NCI-H1092 (cell line): ENCODE measurements at places on chromosomes 5 and 9.
A peak's percentile ranks its signal among the peaks of the same experiment; 100 is the strongest.

DNA sequence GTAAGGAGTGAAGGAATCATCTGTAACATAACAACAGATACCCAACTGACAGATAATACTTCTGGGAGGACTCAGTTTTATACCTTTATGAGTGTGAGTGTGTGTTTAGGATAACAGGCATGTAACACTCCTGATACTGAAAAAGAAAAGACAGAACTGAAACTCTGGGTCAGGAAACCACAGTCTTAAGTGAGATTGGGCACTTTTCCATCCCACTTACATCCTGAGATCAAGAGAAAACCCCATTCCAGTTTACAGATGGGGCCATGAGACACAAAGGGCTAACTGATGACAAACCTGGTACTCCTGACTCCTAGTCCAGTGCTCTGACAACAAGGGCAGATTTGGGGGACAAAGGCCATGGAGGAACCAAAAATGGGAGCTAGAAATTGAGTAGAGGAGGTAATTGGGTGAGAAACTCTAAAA is 18.0 kb downstream of the IL5 start:
- DNase-seq = no peak

GRCh38 chr5:93845376-93845775 is 104.0 kb upstream of the POU5F2 start:
- DNase-seq = no peak

- peak; percentile 26 for DNase-seq
These were observed 9.6 kb upstream of the UBTD2 start for GRCh38 chr5:172293054-172293744.

GRCh38 chr9:88502552-88503034 is 32.4 kb upstream of the NXNL2 start:
- no peak for DNase-seq

GRCh38 chr5:120035815-120036577 is 406.6 kb downstream of the FAM170A start:
- DNase-seq = no peak

GRCh38 chr9:35726931-35727330 is 5.1 kb downstream of the TLN1 start:
- DNase-seq = no peak

GRCh38 chr5:10019236-10019635 is 230.5 kb downstream of the ATPSCKMT start:
- no peak for DNase-seq

DNA sequence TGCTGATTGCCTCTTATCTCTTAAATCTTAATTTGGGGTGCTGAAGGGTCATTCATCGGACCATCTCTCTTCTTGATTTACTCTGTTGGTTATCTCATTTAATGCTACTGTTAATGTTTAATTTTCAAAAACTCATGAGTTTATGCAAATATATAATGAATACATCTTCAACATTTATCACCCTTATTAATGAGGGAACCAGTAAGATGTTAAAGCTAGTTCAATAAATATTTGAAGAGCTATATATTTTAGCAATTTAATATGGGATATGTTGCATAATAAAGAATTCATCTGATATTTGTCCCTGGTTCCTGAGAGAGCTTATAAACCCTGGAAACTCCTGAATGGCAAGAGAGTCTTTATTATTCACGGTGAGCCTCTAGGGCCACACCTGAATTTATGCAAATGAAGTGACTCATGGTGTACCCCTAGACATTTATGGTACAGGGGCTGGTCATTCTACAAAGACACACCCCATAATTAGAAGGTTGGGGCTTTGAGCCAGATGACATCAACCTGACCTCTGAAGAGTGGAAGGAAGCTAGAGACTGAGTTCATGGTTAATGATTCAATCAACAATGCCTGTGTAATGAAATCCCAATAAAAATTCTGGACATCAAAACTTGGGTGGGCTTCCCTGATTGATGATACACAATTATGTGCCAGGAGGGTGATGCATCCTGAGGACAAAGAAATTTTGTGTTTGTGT is 339.5 kb upstream of the ZNF608 start:
- DNase-seq = no peak

DNA sequence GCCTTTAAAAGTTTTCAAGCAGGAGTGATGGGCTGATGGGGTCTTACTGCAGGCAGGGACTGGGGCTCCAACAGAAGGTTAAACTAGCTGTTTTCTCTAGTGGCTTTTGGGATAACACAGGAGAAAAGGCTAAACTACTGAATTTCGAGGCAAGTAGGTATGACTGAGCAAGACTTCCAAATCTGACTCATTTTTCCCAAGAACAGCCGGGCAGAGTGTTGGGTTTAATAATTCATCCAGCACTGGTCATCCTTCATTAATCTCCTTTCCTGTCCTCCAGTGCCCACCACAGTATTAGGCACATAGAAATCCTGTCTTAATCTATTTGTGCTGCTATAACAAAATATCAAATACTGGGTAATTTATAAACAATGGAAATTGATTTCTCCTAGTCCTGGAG is 20.5 kb downstream of the MSX2 start:
- DNase-seq = no peak

DNA sequence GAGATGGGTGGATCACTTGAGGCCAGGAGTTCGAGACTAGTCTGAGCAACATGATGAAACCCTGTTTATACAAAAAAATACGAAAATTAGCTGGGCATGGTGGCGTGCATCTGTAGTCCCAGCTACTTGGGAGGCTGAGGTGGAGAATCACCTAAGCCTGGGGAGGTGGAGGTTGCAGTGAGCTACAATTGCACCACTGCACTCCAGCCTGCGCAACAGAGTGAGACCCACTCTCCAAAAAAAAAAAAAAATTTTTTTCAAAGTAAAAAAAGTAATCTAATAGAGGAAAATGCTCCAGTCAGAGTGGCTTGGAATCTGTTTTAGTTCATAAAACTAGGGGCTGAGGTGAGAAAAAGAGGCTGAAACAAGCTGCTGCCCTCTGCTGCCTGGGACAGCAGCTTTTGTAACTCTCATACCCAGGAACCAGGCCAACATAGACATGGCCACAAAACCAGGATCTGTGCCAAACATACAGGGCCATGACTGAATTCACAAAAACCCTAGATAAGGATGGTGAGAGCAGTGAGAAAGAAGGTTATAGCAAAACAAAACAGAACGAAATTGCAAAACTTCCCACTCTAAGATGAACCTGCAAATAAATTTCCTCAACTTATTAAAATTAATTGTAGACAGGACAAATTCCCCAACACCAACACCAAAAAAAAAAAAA is 13.1 kb upstream of the DCAF12 start:
- DNase-seq = no peak

DNA sequence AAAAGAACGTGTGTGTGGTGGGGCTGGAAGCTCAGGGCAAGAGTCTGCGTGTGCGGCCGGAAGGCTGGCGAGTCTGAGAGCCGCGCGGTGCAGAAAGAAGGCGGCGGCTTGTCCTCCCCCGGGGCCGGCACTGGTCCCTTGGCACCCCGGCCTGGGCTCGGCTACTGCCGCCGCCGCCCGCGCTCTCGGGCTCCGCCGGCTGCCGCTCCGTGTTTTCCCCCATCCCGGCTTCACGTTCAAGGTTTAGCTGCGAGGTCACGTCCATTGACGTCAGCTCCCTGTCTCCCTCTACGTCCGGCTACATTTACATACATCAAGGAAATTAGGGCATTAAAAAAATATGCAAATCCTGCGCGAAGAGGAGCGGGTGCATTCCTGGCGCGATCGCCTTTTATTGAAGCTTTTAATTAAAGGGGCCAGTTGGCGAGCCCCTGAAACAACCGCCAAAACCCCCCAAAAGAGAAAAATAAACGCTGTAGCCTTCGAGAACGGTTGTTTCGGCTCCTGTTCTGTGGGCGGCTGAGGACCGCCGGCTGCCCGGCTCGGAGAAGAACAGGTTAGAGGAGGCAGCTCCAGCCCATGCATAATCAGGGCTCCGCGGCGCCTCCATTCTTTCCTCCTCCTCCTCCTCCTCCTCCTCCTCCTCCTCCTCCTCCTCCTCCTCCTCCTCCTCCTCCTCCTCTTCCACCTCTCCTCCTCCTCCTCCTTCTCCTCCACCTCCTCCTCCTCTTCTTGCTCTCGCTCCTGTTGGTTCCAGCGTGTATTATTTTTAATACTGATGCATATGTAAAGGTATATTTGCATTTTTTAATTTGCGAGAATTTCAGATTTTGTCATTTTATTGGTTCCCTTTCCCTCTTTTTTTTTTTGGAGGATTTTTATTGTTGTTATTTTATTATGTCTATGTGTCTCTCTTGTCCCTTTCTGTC is 207.0 kb downstream of the MEF2C start:
- DNase-seq = peak; percentile 83

GRCh38 chr5:100311806-100312205 is 223.4 kb upstream of the FAM174A start:
- DNase-seq = no peak

GRCh38 chr9:124871156-124871561 is 9.2 kb downstream of the ARPC5L start:
- DNase-seq = no peak

GRCh38 chr9:128247226-128247803 is 28.5 kb downstream of the GOLGA2 start:
- DNase-seq = no peak

GRCh38 chr9:90368241-90368640 is 274.4 kb downstream of the DIRAS2 start:
- no peak for DNase-seq

- no peak for DNase-seq
These were observed 11.0 kb downstream of the RNF145 start for GRCh38 chr5:159198063-159199036.

GRCh38 chr5:61081741-61082140 is 80.5 kb downstream of the SMIM15 start:
- no peak for DNase-seq

DNA sequence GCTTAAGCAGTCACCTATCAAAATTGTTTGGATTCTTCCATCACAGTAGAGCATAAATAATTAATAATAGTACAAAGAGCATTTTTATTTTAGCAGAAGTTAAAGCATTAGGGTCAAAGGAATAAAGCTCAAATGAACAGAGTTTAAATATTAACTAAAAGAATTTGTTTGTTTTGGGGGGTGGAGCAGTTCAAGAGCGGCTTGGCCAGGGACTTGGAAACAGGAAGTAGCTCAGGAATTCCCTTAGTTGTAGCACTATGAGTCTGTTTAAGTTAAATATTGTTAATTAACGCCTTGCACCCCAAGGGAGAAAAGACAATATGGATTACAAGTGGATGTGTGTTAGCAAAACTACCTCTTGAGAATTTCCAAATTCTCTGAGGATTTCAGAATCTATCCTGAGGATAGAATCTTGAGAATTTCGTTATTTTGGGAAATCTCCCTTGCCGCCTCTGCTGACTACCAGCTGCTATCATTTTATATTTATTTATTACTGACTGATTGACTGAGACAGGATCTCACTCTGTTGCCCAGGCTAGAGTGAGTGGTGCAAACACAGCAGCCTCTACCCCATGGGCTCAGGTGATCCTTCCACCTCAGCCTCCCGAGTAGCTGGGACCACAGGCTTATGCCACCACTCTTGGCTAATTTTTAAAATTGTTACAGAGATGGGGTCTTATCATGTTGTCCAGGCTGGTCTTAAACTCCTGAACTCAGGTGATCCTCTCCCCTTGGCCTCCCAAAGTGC is 96.7 kb upstream of the CHD1 start:
- no peak for DNase-seq

DNA sequence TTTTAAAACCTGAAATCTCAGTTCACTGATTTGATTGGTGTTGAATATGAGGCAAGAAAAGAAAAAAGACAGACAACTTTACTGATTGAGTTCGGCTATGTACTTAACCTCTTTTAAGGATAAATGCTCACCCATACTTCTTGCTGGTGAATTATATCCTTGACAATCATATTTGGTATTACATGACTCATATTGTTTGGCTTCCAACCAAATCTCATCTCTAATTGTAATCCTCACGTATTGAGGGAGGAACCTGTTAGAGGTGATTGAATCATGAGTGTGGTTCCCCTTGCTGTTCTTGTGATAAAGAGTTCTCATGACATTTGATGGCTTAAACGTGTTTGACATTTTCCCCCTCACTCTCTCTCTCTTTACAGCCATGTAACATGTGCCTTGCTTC is 255.6 kb upstream of the IZUMO3 start:
- DNase-seq = no peak

GRCh38 chr9:93903886-93904648 is 51.1 kb downstream of the BARX1 start:
- no peak for DNase-seq

GRCh38 chr5:73295447-73295846 is 122.5 kb downstream of the TMEM174 start:
- DNase-seq = no peak

GRCh38 chr9:93090091-93090655 is 5.8 kb upstream of the CARD19 start:
- DNase-seq = no peak

- no peak for DNase-seq
These were observed 106.8 kb downstream of the LMNB1 start for GRCh38 chr5:126883564-126884245.

GRCh38 chr9:120937127-120937526 is 10.5 kb upstream of the TRAF1 start:
- no peak for DNase-seq

- no peak for DNase-seq
These were observed 85.9 kb downstream of the HRH2 start for GRCh38 chr5:175743676-175744210.

DNA sequence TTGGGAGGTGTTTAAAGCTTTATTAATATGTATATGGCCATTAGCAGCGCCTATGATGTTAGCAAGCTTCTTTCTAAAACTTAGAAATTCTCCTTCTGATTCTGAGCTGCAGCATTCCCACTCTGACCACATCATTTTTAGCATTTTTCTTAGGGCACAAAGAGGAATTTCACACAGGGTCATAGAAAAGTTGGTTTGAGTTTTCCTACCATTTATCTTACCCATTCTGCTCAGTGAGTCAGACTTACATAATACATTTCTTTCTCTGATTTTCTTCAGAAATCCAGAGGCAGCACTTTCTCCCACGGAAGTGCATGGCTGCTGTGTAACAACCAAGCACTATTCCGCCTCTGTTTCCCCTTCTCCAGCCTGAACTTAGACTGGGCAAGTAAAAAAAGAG is 246.6 kb downstream of the ARL15 start:
- no peak for DNase-seq
